Neural progenitor cell (in vitro differentiated cells): ENCODE measurements at places on chromosomes 12 and 14.
A peak's percentile ranks its signal among the peaks of the same experiment; 100 is the strongest.

GRCh38 chr12:85016413-85016812 lies 19.7 kb downstream of the TSPAN19 start:
- no peak for DNase-seq

DNA sequence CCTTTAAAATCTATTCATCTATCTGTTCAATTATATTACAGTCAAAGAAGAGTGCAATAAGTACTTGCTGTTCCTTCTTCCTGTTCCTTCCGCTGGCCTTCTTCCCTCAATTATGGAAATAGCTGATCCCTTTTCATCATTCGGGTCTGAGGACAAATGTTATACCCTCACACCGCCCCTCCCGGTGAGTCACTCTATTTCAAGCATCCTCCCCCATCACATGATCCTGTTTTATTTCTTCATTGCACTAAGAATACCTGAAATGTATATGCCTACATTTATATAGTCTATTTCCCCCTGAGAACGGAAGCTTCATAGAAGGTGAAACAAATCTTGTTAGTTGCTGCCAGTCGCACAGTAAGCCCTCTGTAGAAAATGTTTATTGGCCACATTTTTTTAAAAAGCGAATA lies 2.5 kb downstream of the SLC38A1 start:
- DNase-seq, result peak; percentile 36

DNA sequence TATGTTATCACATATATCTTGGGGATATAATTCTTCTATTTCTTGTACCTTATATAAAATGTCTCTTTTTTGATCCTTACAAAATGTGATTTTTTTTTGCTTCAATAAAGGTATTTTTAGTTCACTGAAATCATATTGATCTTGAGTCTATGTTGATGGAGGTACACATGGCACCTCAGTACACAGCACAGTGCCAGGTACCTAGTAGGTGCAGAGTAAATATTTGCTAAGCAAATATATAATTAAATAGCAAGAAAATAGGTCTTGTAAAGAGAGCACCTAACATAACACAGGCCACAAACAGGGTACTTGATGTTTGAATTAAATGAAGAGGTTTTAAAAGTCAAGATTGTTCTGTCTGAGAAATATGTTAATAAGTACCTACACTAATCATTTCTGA lies 69.7 kb downstream of the CIT start:
- DNase-seq, result no peak

GRCh38 chr12:130339951-130340350 lies 2.3 kb downstream of the PIWIL1 start:
- no peak for DNase-seq

DNA sequence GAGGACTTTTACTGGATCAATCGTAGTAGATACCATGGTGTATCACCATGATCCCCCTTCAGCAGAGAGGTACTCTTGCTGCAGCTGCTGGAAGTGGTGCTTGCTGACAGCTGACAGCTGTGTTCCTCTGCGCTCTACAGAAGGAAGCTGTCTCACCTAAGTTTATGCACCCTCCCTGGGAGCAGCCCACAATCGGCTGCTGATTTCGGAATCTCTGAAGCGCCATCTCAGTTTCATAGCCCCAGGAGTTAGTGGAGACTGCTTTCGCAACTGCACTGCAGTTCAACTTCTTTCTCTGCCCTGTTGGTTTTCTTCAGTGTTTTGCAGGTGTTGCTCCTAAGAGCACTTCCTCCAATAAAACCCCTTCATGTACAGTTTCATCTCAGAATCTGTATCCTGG lies 237.9 kb downstream of the PAWR start:
- no peak for DNase-seq

- DNase-seq, result no peak
Observed at GRCh38 chr12:67594888-67595287, 53.7 kb upstream of the DYRK2 start.

DNA sequence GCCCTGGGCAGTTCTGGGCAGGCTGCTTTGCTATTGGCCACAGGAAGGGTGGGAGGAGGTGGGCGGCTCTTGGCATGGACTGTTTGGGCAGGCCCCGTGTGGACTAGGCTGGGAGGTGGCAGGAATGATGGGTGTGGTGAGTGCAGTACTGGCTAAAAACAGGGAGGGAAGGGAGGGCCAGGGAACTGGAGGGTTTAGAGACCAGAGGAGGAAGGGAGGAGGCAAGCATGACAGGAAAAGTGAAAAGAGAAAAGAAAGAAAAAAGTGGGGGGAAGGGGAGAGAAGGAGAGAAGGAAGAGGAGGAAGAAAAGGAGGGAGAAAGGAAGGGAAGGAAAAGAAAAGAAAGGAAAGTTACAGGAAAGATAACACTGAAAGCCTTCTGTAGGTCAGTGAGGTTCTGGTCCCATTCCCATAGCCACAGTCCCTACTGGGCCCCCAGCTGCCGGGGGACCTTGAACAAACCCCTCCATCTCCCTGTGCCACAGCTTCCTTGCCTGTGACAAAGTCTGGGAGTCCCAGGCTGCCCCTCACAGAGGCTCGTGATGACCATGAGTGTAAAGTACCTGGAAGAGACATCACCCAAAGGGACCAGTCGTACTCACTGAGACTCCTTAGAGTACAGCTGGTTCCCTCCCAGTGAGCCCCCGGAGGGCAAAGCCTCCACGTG lies 1.1 kb upstream of the C14orf132 start:
- no peak for DNase-seq

- no peak for DNase-seq
Observed at GRCh38 chr12:47105914-47106674, 26.3 kb upstream of the AMIGO2 start.

GRCh38 chr12:27624586-27624985 lies 71.7 kb upstream of the REP15 start:
- no peak for DNase-seq

- no peak for DNase-seq
Observed at GRCh38 chr12:109563291-109564284, 9.7 kb downstream of the MMAB start.

DNA sequence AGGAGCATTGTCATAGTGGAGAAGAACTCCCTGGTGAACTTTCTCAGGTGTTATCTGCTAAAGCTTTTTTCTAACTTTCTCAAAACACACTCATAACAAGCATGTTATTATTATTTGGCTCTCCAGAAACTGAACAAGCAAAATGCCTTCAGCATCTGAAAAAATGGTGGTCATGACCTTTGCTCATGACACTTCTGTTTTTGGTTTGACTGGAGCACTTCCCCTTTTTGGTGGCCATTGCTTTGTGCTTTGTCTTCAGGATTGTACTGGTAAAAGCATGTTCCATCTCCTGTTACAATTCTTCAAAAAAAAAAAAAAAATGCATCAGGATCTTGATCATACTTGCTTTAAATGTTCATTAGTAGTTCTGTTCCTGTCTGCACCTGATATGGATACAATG lies 1241.6 kb upstream of the USP15 start:
- DNase-seq, result no peak

GRCh38 chr12:122265886-122266229 lies 436 bp downstream of the VPS33A start:
- peak; percentile 61 for DNase-seq

GRCh38 chr12:89192429-89192828 lies 159.9 kb downstream of the DUSP6 start:
- DNase-seq, result no peak

GRCh38 chr14:74855945-74856344 lies 20.0 kb downstream of the PROX2 start:
- DNase-seq, result no peak

DNA sequence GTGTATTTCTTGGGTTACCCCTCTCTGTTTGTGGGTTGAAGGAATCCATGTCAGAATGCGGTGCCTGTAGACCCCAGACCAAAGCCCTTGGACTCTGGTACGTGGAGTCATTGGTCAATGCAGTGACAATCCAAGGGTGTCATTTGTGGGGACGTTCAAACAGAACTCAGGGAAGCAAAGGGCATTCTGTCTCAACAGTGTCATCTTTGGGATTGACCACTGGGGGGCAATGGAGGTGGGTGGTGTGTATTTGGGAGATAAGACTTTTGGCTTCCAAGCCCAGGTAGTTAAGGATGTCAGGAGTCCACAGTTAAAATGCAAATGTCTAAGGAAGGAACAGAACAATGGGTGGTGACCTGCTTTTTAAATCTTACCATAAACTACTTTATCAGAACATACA lies 54.6 kb upstream of the CCDC175 start:
- DNase-seq, result peak; percentile 61

DNA sequence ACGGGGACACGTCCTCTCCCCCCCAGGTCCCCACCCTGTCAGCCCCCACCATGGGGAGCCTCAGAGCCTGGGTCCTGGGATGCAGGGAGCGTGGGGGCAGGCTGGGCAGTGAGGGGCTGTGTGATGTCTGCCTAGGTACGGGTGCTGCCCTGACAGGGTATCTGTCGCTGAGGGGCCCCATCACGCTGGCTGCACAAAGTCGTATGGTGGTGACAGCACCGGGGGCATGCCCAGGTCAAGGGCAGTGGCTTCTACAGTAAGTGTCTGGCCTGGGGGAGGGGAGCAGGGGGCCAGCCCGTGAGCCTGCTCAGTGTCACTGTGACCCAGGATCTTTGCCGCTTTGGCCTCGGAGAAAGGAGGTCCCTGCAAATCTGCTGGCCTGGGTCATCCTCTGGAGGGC lies 23.3 kb downstream of the PAPLN start:
- no peak for DNase-seq
